ENCODE measurements at places on chromosomes 16 and 17.

- DNase-seq: peak; percentile 38
Observed at GRCh38 chr17:82876602-82877379, 37.0 kb upstream of the ZNF750 start.

- no peak for DNase-seq
Observed at GRCh38 chr16:13586051-13586450, 333.9 kb upstream of the ERCC4 start.

DNA sequence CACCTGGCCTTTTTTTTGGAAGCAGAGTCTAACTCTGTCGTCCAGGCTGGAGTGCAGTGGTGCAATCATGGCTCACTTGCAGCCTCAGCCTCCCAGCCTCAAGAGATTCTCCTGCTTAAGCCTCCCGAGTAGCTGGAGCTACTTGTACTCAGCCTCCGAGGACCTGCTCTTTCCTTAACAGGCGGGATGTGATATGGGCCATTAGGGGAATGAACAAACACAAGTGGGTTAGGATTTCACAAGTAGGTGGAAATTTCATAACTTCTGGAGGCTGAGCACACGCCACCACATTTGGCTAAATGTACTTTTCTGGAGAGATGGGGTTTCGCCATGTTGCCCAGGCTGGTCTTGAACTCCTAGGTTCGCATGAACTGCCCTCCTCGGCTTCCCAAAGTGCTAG lies 4.1 kb downstream of the PAM16 start:
- no peak for DNase-seq

GRCh38 chr17:6233856-6234255 lies 163.7 kb downstream of the WSCD1 start:
- DNase-seq: no peak

- DNase-seq: no peak
Observed at GRCh38 chr17:72370819-72371218, 250.0 kb downstream of the SOX9 start.

GRCh38 chr17:41002814-41003213 lies 3.1 kb upstream of the KRTAP3-2 start:
- DNase-seq: no peak

- no peak for DNase-seq
Observed at GRCh38 chr16:57299009-57299718, 14.7 kb upstream of the PLLP start.

DNA sequence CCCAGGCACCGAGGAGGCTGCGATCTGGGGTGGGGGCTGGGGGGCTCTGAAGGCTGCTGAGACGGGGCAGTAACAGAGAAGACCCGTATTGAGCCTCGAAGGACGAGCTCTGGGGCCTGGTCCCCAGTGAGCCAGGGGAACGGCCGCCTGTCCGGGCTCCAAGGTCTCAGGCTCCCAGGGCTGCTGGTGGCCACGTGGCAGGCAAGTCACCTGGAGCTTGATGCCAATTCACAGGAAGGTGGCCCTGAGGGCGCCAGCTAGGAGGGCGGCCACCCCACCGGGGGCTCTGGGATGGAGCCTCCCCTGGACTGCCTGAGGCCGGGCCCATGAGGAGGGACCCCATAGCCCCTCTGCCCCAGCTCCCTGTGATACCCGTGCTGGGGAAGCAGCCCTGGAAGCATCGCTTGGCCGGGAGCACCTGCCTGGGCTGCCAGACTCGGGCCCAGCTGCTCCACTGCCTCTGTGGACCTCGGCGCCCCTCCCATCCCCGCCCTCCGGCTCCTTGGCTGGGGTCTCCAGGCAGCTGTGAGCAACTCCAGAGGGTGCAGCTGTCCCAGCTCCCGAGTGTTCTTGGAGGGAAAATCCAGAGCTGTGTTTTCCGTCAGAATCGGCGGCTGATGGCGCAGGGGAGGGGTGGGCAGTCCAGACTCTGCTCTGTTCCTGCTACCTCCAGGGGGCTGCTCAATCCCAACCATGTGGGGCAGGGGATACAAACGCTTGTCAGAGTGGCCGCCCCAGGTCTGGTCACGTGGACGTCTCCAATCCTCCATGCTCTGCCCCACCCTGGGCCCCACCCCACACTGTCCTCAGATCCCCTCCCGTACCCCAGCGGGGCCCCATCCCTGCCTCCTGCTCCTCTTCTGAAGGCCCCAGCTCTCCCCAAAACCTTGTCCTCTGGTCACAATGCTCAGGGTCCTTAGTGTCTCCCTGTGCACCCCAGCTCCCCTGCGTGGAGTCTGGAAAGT lies 67.2 kb upstream of the GNG13 start:
- no peak for DNase-seq

Data from retinal pigment epithelial cell (primary cell).